ENCODE measurements at places on chromosomes 5 and 9.

DNA sequence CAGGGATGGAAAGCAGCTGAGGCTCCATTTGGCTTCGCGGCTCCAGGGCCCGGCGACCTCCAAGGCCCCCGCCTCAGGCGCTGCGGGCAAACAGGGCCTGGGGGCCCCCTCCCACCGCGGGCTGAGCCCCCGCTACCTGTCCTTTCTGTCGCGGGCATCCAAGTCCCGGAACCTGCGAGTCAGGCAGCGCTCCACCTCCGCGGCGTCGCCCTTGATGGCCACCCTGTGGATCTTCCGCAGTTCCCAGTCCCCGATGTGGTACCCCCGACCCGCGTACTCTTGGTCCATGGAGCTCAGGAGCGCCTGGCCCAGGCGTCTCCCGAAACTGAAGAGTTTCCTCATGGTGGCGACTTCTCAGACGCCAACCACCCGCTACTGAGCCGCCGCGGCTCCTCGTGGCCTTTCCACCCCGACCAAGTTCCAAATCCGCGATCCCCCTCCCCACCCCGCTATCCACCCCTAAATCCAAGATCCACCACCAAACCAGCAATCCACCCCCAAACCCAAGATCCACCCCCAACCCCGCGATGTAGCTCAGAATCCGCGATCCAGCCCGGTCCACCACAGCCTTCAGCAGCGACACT lies 86.5 kb upstream of the CCDC180 start:
- DNase-seq: no peak

DNA sequence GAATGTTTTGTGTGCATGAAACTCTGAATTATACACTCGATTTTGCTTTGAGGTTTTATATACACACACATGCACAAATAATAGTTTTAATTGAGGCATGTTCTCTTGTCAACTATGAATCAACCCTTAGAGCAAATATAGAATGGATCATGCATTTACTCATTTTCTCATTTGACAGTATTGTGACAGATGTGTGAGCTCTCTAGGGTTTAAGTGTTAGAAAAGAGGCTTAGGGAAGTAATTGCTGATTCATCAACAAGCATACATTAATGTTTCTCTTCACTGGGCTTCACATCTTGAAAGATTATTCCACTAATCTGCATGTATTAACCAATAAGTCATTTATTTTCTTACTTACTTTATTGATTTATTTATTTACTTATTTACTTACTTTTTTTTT lies 1356.8 kb upstream of the ACO1 start:
- no peak for DNase-seq

DNA sequence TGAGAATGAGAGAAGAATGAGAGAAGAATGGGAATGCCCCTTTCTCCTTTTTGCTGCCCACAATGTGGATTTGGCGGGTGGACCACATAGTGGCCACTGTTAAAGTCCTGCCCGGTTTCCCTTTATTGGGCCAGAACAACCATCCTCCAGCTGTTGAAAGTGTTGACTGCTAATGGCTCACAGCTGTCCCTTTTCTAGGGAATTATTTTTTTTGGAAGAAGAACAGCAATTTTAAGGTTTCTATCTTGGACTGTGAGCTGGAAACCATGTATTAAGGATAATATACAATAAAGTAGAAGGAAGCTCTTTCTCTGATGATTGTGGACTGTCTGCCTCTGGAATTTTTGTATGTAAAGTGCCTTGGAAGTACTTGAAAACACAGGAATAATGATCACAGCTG lies 185.9 kb downstream of the DMRT2 start:
- DNase-seq: no peak

DNA sequence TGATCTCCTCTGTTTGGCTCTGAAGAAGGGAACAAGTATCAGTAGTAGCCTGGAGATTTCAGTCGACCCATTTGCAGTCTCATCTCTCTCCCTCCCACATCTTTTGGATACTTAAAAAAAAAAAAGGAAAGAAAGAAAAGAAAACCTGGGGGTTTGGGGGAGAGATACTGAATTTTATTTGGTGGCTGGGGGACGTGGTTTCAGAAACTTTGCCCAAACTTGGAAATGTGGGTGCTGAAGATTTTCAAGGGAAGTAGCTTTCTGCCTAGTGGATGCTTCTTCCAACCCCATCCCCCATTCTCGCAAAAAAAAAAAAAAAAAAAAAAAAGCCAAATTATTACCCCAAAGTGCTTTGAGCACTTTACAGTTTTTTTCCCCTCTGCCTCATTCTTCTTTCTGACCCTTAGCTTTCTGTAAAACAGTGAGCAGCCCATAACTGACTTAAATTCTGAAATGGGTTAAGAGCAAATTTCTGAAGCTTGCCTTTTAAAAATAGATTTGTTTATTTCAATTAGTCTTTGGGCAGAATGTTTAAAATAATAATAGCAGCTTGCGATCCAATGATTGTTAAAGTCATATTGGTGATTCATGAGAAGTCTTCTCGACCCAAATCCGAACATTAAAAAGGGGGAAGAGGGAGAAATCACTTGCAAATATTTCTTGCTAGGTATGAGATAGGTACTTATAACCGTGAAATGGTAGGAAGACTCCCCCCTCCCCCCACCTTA lies 894 bp downstream of the FST start:
- no peak for DNase-seq

DNA sequence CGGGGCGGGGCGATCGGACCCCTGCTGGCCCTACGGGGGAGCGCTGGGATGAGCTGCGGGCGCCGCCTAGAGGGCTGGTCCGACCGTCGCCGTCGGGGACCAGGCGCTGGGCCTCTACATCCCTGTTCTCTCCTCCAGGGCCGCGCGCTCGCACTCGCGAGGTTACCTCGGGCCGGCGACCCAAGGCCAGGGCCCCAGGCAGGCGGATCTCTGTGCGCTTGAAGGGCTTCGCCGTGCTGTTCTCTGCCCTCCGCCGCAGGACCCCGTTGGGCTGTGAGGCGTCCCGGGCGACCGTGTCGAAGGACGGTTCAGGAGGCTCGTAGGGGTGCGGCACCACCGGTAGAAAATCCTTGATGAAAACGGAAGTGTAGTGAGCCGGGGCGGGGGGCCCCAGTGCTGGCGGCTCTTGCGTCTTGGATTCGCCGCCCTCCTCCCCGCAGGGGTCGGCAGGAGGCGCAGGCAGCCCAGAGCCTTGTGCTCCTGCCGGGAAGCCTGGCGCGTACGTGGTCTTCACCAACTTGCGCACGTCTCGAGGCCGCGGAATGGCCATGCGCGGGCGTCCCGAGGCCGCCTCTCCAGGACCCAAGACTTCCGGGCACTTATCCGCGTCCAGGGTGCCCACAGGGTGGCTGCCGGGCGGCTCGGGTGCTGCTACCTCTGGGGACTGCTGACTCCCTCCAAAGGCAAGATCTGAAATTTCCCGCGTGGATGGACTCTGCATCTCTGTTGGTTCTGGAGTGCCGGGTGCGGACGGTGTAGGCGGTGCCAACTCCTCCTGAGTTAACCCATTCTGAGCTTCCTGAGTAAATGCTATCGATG lies 2.0 kb downstream of the PROB1 start:
- no peak for DNase-seq

DNA sequence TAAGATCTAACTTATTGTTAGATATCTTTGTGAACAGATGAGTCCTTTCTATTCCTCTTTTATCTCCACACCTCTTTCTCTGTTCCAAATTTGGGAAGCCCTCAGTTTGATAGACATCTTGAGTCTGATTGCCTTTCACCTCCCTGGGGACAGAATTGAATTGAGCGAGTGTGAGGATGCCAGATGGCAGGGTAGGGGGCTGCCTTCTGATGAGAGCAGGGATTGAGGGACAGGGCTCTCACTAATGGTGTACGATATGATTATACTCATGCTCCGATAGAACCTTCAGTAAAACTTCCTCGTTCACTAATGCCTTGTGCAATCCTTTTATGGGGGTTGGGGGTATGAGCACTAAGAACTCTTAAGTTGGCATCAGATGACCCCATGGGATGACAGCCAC lies 172.1 kb upstream of the DAP start:
- DNase-seq: no peak

DNA sequence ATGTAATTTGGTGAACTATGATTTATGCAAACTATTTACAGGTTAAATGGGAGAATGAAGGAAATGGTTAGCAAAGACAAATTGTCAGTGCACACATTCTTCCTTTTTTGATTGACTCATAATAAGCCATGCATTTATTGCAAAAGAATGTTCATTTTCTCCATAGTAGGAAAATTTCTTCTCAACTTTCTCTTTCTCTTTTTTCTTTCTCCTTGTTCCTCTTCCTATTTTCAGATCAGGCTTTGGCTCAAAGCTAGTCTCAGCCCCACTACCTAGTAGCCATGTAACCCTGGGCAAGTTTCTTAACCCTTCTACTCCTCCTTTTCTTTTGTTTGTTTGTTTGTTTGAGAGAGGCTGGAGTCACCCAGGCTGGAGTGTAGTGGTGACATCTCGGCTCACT lies 156.6 kb downstream of the PIK3R1 start:
- DNase-seq: no peak

GRCh38 chr5:165559645-165560044 lies 2054.2 kb downstream of the MAT2B start:
- no peak for DNase-seq

GRCh38 chr5:119274767-119275130 lies 81.1 kb upstream of the TNFAIP8 start:
- no peak for DNase-seq

- no peak for DNase-seq
These were observed 668 bp downstream of the GLIS3 start for GRCh38 chr9:4299005-4299795.

DNA sequence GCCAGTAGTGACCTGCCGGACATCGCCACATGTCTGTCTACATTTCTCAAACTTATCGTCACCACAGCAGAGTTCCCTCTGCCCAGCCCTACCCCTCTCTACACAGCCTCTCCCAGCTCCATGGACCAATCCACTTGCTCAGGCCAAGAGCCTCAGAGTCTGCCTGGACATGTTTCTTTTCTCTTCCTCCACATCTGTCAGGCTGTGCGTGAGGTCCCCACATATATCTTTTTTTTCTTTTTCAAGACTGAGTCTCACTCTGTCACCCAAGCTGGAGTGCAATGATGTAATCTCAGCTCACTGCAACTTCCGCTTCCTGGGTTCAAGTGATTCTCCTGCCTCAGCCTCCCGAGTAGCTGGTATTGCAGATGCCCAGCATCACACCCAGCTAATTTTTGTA lies 62.7 kb upstream of the GGTA1 start:
- DNase-seq: no peak
